ENCODE measurements at places on chromosomes 5 and 9. TPM values are rescaled to one million over a fixed set of nuclear protein-coding genes. Genes with fewer than 3 reads are reported as not detected.

- DNase-seq = no peak
Observed at GRCh38 chr5:150557509-150557872, 49.6 kb downstream of the NDST1 start.

GRCh38 chr5:135492319-135492626, 40.1 kb upstream of the TIFAB start:
- no peak for DNase-seq

DNA sequence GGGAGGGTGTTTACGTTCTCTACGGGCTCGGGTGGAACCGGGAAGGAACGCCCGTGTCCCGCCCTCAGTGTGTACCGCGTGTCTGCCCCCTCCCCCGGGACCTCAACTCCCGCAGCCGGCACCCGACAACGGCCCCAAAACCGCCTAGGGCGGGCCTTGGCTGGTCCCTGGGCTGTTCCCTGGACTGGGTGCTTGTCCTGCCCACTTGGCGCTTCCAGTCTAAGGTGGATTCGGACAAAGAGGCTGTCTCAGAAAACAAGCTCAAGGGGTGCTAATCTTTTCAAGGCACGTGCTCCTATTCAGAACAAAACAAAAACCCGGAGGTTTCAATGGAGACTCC, 379 bp upstream of the CLK4 start:
- no peak for DNase-seq

DNA sequence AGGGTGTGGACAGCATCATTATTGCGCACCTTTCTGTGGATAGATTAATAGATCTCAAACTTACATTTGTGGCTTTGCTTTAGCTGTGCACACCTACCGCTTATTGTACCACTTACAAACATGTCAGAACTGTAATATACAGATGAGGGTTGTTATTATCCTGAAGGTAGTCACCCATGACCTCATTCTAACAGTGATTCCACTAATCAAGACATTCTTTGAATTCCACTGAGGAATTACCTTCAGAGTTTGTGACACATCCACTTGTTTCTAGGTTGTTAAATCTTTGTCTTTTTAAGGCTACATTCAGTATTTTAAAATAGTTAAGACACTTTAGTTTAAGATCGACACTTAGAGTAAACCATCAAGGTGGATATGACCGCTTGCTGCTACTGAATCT, 7.8 kb downstream of the KCNV2 start:
- DNase-seq = no peak

DDX4 gene
- total RNA-seq = not detected
